ENCODE measurements at places on chromosomes 12 and 14.

DNA sequence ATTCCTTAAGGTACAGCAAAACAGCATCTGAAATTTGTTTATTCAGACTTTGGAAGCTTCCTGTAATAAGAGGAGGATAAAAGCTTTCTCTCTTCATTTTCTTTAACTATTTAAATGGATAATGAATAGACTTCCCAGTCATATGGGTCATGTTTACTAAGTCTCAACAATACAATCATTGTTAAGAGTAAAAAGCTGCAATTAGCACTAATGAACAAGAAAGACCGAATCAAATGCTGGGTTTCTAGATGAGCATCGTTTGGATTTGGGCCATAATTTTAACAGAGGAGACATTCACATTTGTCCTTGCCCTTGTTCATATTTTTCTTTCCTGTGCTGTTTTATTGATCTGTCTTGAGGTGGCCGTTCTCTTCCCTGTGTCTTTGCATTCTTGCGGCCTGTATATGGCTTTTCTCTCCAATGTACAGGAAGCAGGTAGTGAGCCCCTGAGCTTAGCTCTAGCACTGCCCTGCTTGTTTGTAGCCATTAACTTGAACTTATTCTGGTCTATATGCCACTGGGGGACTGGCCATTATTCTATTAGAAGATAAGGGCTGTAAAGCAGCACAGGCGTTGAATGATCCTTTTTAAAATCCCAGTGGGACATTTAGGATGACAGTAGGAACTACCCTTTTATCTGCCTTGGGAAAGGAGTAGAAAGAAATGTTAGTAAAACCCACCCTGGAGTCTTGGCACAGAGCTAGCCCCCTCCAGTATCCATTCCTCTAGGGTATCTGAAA lies 34.6 kb downstream of the ABHD12B start:
- DNase-seq = no peak

- DNase-seq = no peak
These were observed 11.0 kb downstream of the ASB2 start for GRCh38 chr14:93965287-93965821.

DNA sequence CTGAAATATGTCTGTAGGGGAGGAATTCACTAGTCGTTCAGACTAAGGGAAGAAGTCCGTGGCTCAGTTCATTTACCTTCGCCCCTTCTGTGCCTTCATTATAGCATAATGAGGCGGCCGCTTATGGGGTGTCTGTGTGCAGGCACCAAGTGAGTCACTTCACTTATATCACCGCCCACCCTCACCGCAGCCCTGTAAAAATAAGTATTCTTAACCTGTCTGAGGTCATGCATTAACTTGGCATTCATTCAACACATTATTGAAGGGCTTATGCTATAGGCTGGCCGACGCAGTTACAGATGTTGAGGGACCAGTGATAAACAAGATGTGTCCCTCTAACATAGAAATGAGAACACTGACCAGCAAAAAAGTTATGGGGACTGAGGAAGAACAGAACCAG lies 47.7 kb upstream of the PTCSC3 start:
- no peak for DNase-seq

DNA sequence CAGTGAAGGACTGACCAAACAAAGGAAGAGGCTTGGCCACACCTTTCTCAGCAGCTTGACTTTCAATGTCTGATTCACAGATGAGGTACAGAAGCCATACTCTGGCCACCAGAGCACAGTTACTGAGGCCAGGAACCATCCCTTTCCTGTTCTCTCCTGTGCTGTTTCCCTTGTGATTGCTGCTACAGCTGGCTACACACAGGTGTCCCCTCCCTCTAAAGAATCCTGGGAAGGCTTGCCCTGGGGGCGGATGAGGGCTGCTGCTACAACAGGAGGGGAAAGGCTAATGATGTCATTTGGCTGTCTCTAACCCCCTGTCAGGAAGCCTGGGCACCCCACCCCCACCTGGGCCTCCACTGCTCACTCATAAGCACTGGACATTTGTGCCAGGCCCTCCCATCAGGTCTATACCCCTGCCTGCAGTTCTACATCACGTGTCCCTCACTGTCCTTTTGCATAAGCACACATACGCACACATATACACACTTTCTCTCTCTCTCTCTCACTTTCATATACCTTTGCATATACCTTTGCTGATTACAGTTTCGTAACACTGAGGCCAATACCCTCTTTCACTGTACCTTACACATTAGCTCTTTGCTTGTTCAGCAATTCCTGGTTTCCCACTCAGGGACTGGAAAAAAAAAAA lies 41.4 kb downstream of the PRPF40B start:
- DNase-seq = peak; percentile 77

GRCh38 chr12:3418609-3419390 lies 72.2 kb upstream of the PRMT8 start:
- no peak for DNase-seq

GRCh38 chr12:49811961-49812401 lies 16.2 kb downstream of the NCKAP5L start:
- DNase-seq = no peak

GRCh38 chr12:29616664-29617406 lies 119.3 kb upstream of the OVCH1 start:
- DNase-seq = no peak

- DNase-seq = peak; percentile 49
These were observed 485.7 kb downstream of the ZFP36L1 start for GRCh38 chr14:68306934-68307789.

- no peak for DNase-seq
These were observed 332.0 kb downstream of the PAWR start for GRCh38 chr12:79358716-79359300.

DNA sequence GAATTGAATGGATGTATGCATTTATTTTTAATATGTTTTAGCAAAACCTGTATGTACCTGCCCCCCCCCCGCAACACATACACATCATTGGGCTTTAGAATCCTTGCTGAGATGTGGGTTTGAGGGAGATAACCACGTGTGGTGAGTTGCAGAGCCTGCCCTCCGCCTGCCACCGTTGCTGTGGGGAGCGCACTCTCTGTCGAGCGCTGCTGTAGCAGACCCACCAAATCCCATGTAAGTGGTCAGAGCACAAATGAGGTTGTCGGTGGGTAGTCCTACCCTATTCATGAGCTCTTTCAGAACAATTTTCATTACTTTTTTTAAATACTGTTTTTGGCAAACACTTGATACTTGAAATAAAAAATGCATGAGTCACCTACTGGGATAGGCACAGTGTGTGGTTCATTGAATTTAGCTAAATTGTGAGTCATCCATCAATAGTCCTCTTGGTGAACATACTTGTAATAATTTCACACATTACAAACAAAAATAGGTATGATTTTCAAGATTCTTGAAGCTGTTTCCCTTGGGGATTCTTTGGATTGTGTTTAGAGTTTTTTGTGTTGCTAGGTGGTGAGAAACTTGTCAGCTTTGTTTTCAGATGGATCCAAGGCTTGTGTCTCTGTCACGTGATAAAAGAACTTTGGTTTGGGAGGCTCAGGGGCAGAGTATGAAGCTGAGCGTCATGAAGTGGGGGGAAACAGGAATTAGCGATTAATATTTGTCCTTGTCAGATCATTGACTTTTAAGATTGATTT lies 107.6 kb downstream of the PTCSC3 start:
- DNase-seq = no peak

GRCh38 chr12:107607464-107608392 lies 77.9 kb upstream of the PWP1 start:
- peak; percentile 82 for DNase-seq

GRCh38 chr12:45377815-45378214 lies 161.9 kb downstream of the ANO6 start:
- no peak for DNase-seq

- DNase-seq = no peak
These were observed 4.1 kb downstream of the SERPINA1 start for GRCh38 chr14:94384342-94384741.

DNA sequence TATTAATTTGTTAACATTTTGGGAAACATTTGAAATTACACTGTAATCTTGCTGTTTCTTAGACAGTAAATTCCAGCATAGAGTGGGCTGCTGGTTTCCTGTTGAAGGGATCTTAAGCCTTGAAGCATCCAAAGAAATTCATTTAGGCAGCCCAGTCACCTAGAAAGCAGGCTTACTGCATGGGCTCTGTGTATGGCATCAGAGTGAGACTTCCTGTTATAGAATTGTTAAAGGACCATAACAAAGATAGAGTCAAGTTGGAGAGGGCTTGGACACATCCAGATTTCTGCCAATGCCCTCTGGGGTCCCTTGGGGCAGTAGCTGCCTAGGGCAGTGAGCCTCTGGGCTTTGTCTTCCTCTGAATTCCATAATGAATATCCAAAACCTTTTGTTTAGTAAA lies 149.2 kb downstream of the DYRK2 start:
- DNase-seq = no peak

- peak; percentile 58 for DNase-seq
These were observed 59.1 kb downstream of the DUSP16 start for GRCh38 chr12:12503384-12504078.

DNA sequence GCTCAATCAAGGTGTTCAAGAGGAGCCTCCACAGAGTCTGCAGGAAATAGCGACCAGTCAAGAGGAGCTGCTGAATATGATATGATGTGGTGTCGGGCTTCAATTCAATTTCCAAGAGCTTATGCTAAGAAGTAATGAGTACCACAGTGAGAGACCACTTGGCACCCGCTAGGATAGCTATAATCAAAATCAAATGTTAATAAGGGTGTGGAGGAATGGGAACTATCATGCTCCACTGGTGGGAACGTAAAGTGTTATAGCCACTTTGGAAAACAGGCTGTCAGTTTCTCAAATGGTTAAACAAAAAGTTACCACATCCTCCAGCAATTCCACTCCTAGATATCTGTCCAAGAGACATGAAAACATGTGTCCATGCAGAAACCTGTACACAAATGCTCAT lies 6.7 kb downstream of the POLR3B start:
- DNase-seq = no peak

Data from ELF-1 (cell line).